C1 segment of cervical spinal cord (tissue), 14 donors: ENCODE measurements at places on chromosomes 11 and 22.
A peak's percentile ranks its signal among the peaks of the same experiment; 100 is the strongest.

DNA sequence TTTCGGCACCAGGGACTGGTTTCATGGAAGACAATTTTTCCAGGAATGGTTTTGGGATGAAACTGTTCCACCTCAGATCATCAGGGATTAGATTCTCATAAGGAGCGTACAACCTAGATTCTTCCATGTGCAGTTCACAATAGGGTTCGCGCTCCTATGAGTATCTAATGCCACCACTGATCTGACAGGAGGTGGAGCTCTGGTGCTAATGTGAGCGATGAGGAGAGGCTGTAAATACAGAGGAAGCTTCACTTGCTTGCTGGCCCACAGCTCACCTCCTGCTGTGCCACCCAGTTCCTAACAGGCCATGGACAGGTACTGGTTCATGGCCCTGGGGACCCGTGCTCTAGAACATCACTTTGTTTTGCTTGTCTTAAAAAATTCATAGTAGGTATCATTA, 41.8 kb upstream of the AMPD3 start:
- DNase-seq: peak; percentile 39

DNA sequence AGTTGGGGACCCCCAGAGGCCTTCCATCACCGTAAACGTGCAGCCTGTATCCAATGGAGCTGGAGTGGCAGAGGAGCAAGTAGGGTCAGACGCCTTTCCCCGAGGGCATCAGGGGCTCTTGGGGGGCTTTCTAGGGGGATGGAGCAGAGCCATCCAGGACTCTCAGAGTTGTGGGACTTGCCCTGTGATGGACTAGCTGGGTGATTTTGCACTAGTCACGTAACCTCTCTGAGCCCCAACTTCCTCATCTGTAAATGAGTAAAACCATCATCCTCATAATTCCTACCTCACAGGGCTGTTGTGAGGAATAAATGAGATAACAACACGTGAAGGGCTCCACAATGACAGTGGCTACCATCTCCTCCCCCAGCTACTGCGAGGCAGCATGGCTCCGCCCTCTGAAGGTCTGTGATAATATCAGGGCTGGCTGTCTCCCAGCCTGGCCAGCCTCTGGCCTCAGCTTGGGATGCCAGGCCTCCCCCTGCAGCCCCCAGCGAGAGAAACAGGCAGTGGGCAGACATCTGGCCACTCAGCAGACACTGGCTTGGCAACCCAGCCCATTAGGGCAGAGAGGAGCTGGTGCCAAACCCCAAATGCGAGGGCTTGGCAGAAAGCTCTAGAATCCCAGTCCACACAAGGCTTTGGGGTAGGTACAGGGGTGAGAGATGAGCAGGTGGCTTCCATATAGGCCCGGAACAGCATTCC, 6.7 kb downstream of the USP2 start:
- DNase-seq: peak; percentile 69

- no peak for DNase-seq
Measured at GRCh38 chr11:110921742-110922521, 209.7 kb upstream of the ARHGAP20 start.

GRCh38 chr22:38299770-38300102, 17.5 kb downstream of the CSNK1E start:
- no peak for DNase-seq

DNA sequence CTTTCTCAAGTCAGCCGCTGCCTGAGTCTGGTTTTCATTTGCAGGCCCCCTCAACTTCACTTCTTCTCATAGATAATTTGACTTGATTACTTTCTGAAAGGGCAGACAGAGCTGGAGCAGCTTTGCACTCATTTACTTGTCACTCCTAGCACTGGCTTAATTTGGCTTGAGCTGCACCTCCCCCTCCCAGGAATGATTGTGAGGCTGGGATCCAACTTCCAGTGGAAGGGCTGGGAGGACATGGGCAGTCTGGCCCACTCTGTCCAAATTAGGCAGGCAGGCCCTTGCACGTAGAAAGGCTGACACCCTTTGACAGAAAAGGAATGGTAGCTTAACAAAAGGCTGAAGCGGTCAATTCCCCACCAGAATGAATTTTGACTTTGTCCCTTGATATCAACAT, 453.9 kb downstream of the ETS1 start:
- no peak for DNase-seq

- DNase-seq: peak; percentile 91
Measured at GRCh38 chr11:44627911-44628729, 62.7 kb downstream of the CD82 start.

- DNase-seq: no peak
Measured at GRCh38 chr22:44500599-44500998, 2.6 kb upstream of the RTL6 start.

- no peak for DNase-seq
Measured at GRCh38 chr11:112241486-112241885, 15.3 kb downstream of the PTS start.

DNA sequence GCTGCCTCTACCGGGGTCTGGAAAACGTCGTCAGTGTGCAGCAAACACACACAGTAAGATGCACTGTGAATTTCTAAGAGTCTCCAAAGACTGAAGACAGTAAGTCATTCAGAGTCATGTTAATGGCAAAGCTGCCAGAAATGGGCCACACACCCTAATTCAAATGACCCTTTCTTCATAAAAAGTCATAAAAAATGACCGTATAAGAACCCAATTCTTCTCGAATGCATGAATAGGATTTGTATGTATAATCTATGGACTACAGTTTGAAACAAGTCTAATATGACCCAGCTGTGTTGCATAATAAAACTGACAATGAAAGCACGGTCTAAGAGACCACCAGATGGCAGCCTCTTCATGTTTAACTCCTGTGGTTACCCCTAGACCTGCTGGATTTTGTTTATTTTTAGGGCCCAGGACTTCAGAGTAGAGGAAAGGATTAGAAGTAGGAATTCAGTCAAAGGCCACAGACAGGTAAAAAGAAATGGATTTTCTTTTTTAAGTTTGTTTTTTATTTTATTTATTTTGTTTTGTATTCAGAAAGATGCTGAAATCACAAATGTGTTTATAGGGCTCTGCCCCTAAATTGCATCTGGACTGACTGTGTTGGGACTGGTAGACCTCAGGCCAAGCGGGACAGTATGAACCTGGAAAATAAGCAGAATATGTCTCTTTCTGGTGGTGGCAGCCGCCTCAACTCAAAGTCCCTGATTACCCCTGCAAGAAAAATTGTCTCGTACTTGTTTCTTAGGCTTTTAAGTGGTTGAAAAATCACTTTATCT, 32.1 kb upstream of the SLC5A12 start:
- no peak for DNase-seq

- no peak for DNase-seq
Measured at GRCh38 chr11:102886999-102887398, 12.2 kb upstream of the MMP12 start.

- DNase-seq: no peak
Measured at GRCh38 chr11:96827164-96827563, 437.4 kb downstream of the JRKL start.

DNA sequence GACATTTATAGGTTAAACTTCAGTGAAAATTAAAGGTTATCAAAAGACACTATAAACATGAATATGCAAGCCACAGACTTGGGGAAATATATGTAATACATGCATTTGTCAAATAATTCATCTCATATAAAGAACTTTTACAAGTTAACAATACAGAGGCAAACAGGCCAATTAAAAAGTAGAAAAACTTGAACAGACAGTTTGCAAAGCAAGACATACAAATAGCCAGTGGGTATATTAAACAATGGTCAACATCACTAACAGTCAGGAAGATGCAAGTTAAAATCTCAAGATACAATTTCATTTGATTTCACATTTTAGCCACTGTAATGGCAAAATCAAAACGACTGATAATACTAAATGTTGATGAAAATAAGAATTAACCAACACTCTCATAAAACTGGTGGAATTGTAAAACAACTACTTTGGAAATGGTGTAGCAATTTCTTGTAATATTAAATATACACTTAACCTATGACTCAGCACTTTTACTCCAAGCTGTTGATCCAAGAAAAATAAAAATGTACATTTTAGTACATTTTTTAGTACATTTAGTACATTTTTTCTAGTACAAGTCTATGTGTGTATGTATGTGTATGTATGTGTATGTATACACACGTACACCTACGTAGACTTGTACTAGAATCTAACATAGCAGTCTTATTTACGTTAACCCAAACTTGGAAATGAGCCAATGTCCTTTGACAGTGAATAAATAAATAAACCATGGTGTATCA, 62.8 kb downstream of the LRRC74B start:
- no peak for DNase-seq

DNA sequence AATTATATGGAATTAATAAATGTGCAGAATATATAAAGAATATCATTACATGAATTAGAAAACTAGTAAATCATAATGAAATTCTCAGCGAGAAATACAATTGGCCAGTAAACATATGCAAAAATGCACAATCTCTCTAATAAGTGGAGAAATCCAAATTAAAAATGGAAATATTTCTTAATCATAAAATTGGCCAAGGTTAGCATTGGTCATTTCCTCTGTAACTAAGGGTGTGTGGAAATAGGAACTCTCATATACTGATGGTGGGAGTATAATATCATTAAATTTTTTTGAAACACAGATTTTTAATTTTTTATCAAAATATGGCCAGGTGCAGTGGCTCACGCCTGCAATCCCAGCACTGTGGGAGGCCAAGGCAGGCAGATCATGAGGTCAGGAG, 7.6 kb upstream of the ZNF74 start:
- DNase-seq: no peak

DNA sequence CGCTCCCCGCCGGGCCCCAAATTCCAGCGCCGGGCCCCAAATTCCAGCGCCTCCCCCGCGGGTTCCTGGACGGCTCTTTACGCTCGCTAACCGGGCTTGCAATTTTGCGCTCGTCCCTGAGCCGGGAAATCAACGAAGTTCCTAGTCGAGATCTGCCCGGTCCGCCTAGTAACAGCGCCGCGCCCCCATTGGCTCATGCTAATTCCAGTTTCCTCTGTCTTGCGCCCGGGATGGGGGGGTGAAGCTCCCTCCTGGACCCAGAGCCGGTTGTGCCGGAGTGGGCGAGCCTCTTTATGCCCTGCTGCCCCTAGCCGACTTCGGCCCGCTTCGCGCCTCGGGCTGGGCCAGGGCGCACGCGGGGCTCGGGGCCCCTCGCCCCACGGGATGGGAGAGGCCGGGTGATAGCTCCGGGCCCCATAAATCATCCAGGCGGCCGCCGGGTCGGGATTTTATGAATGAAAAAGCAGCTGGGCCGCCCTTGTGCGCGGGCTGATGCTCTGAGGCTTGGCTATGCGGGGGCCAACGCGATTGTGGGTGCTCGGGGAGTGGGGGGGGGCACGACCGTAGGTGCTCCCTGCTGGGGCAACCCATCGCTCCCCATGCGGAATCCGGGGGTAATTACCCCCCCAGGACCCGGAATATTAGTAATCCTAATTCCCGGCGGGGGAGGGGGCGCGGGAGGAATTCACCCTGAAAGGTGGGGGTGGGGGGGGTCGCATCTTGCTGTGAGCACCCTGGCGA, 1.8 kb upstream of the CCND1 start:
- no peak for DNase-seq

- DNase-seq: no peak
Measured at GRCh38 chr11:75996523-75997442, 181.8 kb downstream of the UVRAG start.

DNA sequence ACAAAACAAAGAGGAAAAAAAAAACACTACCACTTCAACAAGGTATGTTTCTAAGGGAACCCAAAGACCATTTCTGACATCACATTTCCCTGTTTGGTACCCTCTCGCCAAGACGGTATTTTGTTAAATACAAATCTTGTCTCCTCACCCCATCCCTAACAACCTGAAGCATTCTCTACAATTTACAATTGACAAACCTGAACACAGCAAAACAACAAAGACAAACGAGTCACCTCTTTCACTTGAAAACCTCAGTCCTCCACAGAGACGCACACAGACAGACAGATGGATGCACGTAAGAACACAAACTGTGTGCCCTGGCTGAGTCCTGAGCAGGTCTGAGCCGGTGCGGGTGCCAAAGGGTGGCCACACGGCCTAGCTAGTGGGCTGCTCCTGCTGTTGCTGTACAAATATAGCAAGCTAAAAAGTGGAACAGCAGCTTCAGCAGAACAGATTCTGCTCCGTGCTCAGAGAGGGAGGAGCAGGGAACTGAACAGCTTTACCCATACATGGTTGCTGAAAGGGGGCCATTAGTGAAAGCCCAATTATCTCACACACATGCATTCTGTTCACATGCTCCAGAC, 28.5 kb downstream of the CELF1 start:
- no peak for DNase-seq

DNA sequence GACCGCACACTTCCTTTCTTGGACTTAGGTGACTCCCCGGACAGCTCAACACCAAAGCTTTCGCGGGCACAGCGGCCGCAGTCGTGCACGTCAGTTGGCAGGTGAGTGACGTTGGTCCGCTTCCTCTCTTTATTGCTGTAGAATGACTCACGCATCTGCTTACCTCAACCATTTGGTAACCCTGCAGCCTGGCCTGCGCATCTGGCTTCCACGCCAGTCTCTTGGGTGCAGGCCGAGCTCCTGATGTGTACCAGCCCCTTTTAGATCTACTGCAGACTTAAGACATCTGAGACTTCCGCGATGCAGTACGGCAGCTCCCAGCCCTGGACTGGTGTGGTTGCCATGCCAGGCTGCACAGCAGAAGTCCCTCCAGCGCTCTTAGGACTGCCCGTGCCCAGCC, 12.4 kb upstream of the TRMU start:
- DNase-seq: no peak

- no peak for DNase-seq
Measured at GRCh38 chr22:26830837-26831236, 173.4 kb downstream of the MIAT start.

GRCh38 chr11:57751676-57752253, at the start of gene BTBD18:
BTBD18 (minus strand) TSS chr11:57751819; CDS start chr11:57751188, 631 bp downstream.
- DNase-seq: no peak
